ENCODE measurements at places on chromosomes 3 and 15.

DNA sequence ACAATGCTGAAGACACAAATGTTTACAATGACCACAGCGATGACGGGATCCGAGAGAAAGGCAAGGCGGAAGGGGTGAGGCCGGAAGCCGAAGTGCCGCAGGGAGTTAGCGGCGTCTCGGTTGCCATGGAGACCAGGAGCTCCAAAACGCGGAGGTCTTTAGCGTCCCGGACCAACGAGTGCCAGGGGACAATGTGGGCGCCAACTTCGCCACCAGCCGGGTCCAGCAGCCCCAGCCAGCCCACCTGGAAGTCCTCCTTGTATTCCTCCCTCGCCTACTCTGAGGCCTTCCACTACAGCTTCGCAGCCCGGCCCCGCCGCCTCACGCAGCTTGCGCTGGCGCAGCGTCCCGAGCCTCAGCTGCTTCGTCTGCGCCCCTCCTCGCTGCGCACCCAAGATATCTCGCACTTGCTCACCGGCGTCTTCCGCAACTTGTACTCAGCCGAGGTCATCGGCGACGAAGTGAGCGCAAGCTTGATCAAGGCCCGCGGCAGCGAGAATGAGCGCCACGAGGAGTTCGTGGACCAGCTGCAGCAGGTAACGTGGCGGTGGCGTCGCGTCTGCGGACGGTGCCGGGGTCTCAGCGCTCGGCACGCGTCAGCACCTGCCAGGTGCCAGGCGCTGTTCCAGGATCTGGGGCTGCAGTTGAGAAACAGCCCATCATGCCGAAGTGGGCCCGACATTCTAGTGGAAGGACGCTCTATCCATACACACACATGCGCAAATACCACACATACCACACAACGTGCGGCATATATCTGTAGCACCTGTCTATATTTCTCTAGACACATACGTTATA lies at the start of gene DLEC1:
TSS of gene DLEC1 (plus strand) at position 108 of the 798 bp plus-strand sequence. CDS start at position 126, 18 bp downstream.
- peak; percentile 91 for DNase-seq

DNA sequence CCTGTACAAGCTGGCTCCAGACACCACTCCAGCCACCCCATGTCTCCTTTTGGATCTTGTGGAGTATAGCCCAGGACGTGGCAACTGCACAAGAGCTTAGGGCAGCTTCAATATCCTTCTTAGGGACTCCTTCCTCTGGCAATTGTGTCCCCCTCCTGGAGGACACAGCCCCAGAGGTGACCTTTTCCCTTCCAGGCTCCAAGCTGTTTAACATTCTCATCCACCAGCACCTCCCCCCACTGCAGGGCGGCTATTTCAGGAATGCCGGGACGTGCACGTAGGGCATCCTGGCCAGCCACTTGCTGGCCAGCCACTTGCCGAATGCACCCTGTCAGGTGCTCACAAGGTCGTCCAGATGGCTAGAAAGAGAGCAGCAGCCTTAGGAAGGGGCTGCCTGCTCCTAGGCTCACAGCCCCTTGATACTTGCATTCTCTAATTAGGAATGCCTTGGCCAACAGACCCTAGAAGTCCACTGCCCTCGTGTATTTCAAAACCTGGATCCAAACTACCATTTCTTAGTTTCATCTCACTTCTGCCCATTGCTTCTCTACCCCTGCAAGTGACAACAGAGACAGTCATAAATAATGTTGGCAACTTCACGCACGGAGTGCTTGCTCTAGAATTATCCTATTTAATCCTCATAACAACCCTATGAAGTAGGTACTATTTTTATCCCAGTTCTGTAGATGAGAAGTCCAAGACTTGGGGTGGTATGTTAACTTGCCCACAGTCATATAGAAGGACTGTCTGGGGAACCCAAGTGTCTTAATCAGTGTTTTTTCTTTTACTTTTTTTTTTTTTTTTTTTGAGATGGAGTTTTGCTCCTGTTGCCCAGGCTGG lies 24.5 kb upstream of the IDH2 start:
- DNase-seq, result no peak

- DNase-seq, result no peak
These were observed 41.5 kb downstream of the SPRED1 start for GRCh38 chr15:38294126-38294525.

DNA sequence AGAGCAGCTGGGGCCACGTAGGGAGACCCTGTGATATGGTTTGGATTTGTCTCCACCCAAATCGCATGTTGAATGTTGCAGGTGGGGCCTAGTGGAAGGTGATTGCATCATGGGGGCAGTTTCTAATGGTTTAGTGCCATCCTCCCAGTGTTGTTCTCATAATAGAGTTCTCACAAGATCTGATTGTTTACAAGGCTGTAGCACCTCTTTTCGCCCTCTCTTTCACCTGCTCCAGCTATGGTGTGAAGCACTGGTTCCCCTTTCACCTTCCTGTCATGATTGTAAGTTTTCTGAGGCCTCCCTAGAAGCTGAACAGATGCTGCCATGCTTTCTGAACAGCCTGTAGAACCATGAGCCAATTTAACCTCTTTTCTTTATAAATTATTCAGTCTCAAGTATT lies 198.9 kb upstream of the CBLB start:
- DNase-seq, result no peak

DNA sequence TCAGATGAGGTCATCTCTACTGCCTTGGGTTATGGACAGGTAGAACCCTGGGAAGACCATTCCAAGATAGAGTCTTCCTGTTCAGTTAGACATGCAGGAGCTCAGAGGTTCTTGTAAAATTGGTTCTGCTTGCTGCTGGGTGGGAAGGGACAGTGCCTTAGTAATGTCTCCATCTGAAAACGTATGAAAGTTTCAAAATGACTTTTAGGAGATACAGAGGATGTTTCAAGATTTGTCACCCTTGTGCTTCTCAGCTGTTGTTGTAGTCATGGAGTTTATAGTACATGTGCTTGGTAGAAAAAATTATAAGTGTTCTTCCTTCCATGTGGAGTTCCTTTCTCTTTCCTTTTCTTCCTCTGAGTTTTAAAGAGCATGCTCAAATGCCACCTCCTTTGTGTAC lies 885.2 kb upstream of the CFAP20DC start:
- no peak for DNase-seq

DNA sequence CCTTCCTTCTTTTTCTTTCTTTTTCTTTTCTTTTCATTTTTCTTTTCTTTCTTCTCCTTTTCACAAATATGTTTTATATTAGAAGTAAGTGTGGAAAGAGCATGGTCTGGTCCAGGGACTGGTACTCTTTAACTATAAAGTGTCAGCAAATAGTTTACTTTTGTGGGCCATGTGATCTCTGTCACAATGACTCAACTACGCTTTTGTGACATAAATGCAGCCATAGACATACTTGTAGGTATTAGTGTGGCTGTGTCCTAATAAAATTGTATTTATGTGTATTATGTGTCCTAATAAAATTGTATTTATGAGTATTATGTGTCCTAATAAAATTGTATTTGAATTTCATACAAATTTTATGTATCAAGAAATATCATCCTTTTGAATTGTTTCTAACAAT lies 749.1 kb upstream of the ARPP21 start:
- no peak for DNase-seq

- no peak for DNase-seq
These were observed 175.3 kb downstream of the ABHD5 start for GRCh38 chr3:43865887-43866528.

All from central memory CD4-positive, alpha-beta T cell (primary cell).